ENCODE measurements at places on chromosomes 1 and 21.

- DNase-seq, result no peak
These were observed 115.7 kb downstream of the GRIK3 start for GRCh38 chr1:36918604-36919003.

DNA sequence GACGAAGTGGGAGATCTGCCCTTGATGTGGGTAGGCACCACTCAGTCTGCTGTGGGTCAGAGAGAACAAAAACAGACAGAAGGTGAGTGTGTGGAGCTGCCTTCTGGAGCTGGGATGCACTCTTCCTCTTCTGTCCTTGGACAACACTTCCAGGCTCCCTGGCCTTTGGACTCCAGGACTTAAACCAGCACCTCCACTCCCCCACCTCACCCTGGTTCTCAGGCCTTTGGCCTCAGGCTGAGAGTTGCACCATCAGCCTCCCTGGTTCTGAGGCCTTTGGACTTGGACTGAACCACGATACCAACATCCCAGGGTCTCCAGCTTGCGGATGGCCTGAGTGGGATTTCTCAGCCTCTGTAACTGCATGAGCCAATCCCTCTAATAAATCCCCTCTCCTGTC is 68.1 kb upstream of the STUM start:
- DNase-seq, result no peak

DNA sequence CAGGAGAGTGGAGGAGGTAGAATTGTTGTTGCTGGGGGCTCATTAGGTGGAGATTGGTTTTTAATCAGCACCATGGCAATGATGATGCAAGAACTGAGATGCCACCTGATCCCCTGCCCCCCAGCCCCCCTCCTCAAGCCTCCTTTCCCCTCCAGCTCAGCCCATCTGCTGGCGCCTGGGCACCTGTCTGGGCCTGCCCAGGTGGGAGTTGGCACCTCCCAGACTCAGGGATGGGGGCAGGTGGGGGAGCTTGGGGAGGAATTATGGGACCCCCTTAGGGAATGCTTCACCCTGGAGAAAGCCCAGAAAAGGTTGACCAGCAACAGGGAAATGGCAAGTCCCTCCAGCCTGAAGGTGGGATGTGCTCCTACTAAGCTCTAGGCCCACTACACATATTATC is 1.5 kb upstream of the NHLH1 start:
- no peak for DNase-seq

- DNase-seq, result no peak
These were observed 48.3 kb upstream of the ARTN start for GRCh38 chr1:43885279-43885801.

DNA sequence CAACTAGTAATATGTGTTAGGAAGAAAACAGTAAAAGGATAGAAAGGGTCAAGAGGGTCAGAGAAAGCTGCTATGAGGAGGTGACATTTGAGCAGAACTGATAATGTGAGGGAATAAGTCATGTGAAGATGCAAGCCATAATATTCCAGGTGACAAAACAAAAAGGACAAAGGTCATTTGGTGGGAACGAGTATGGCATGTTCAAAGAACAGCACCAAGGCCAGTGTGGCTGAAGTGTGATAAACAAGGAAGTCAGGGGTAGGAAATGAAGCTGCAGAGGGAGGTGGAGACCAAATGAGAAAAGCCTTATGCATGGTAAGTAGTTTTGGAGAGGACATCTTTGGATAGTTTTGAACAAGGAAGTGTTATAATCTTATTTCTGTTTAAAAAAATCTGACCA is 46.7 kb downstream of the LPGAT1 start:
- DNase-seq, result peak; percentile 8
